Psoas muscle (tissue), 8 donors: ENCODE measurements at places on chromosomes 2 and 18. TPM values are rescaled to one million over a fixed set of nuclear protein-coding genes. Genes with fewer than 3 reads are reported as not detected.

RNF25 gene
- polyA plus RNA-seq = 32.0 TPM

SRSF7 gene
- 45.8 TPM for polyA plus RNA-seq

ZAP70 gene
- 0.40 TPM for polyA plus RNA-seq

ALPP gene
- not detected for polyA plus RNA-seq

TUBA4B gene
- 0.06 TPM for polyA plus RNA-seq

CEBPZOS gene
- polyA plus RNA-seq = 30.6 TPM

ZNF532 gene
- 13.6 TPM for polyA plus RNA-seq

LRRTM1 gene
- 0.01 TPM for polyA plus RNA-seq

ZNF521 gene
- polyA plus RNA-seq = 2.1 TPM

CNGA3 gene
- polyA plus RNA-seq = not detected

CD28 gene
- 0.03 TPM for polyA plus RNA-seq

RIT2 gene
- polyA plus RNA-seq = not detected

SRD5A2 gene
- polyA plus RNA-seq = 0.08 TPM

IL36G gene
- not detected for polyA plus RNA-seq

C18orf32 gene
- polyA plus RNA-seq = 64.3 TPM

SLC66A2 gene
- polyA plus RNA-seq = 79.3 TPM

UGT1A3 gene
- polyA plus RNA-seq = not detected
